ENCODE measurements at places on chromosomes 2 and 18.

DNA sequence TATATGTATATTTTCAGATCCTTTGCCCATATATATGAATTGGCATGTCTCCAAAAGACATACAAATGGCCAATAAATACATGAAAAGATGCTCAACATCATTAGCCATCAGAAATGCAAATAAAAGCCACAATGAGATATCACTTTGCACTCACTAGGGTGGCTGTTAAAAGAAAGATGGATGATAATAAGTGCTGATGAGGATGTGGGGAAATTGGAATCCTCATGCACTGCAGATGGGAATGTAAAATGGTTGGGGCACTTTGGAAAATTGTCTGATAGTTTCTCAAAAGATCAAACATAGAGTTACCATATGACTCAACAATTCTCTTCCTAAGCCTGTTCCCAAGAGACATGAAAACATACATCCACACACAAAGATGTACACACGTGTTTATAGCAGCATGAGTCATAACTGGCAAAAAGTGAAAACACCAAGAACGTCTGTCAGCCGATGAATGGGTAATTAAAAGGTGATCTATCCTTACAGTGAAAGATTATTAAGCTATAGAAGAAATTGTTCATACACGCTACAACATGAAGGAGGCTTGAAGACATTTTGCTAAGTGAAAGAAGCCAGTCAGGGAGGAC, 19.7 kb downstream of the NGEF start:
- DNase-seq: no peak

- no peak for DNase-seq
These were observed 608.8 kb downstream of the LRP1B start for GRCh38 chr2:141522048-141522447.

- no peak for DNase-seq
These were observed 6.9 kb upstream of the GPR155 start for GRCh38 chr2:174493549-174494331.

GRCh38 chr18:74775239-74775638, 177.6 kb downstream of the ZNF407 start:
- no peak for DNase-seq

DNA sequence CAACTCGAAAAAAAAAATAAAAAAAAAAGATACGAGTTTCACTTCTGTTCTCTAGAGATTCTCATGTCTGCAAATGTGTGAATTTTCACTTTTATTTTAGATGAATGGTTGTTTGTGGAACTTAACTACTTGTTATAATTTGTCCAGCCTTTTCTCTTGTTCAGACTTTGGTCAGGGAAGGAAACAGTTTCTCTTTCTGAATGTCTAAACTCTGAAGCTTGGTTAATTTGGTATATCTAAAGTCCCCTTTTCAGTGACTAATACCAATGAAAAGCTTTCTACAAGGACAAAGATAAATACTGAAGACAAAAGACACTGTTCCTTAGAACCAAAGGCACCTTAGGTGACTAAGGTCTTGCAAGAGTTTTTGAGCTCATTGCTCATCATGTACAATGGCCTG, 144.4 kb upstream of the PIEZO2 start:
- no peak for DNase-seq

- no peak for DNase-seq
These were observed 280.7 kb upstream of the VWC2L start for GRCh38 chr2:214130114-214130513.

DNA sequence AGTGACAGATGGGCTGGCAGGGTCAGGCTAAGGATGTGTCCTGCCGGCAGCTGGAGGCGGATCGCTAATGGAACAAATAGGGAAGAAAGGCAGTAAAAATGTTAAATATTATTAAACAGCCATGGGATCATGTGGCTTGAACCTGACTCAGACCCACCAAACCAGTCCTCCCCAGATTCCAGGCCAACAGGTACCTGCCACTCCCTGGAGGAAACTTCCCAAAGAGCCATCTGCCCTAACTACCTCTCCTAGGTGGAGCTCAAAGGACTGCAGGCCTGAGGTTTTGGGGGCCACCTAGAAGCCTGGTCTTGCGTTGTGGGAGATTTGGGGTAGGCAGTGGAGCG, 34.3 kb downstream of the CIB4 start:
- DNase-seq: no peak

- no peak for DNase-seq
These were observed 27.9 kb downstream of the TMEM17 start for GRCh38 chr2:62478093-62478580.

GRCh38 chr2:28270456-28271152, 122.1 kb upstream of the FOSL2 start:
- DNase-seq: no peak

DNA sequence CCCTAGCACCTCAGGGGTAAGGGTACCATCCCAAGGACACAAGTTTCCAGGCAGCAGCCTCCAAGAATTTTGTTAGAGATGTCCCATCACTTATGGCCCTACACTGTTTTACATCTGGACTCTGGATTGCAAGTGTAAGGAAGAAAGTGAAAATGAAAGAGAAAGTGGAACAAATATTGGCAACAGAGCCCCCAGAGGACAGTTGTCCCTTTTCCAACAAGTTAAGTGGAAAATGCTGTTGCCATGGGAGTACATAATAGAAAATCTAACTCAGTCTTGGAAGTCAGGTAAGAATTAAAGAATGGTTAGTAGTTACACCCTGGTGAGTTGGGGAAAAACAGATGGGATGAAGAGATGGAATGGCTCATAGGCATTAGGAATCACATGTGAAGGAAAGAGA, 50.6 kb downstream of the TTC21B start:
- DNase-seq: no peak

- no peak for DNase-seq
These were observed 11.1 kb downstream of the CAVIN2 start for GRCh38 chr2:191835539-191836350.

DNA sequence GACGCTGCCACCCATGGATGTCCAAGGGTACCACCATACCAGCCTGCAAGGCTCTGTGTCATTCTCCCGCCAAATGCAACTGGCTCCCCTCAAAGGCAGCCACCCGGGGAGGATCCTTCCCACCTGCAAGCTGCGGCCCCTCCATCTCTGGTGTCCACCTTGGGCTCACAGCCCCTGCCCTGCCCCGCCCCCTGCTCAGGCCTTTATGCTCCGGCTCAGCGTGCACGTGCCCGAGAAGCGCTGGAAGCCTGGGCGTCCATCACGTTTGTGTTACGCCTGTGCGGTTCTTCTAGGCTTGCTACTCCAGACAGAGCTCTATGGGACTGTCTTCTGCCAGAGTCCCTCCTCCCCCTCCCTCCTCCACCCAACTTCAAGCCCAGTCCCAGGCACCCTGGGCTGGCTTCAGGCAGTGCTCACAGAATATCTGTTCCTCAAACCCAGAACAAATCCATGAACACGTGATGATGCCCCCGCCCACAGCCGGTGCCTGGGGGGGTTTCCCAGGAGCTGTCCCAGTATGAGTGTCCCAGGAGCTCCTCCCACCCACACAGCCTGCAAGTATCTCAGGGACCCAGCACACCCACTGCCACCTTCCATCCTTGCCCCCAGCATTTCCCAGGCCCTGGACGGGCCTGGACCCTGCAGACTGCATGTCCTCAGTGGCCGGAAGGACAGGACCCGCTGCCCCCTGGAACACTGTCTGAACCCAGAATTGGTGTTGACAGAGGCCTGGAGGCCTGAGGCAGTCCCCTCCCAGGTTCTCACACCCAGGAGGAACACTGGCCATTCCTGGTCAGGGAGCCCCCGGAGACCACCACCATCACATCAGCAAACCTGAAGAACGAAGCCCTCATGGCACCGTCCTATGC, 30.3 kb downstream of the KIF1A start:
- no peak for DNase-seq

- DNase-seq: no peak
These were observed 66.6 kb upstream of the GPC1 start for GRCh38 chr2:240368781-240369331.

DNA sequence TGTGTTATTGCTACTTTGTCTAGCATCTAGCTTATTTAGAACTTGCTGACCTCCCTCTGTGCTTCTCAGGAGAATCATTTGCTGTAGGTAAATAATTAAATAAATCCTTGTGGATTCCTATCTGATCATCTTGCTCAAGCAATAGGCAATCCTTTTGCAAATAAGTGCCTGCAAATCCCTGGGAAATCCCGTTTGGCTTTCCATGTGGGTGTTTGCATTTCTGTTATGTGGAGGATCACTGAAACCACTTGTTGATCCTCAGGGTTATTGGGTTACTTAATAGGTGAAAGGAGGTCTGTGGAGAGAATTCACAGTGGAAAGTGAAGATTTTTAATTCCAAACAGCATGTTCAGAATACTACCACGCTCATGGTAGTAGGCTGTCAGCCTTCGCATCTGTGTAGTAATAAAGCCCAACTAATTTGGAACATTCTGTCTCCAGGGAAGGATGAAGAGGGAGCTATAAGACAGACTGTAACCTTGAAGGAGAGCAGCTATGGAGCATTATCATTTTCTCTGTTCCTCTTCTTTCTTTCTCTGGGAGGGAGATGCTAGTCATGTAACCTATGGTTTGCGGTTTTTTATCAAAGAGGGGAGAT, 72.5 kb downstream of the GULP1 start:
- DNase-seq: no peak

GRCh38 chr2:71611247-71611646, 157.9 kb downstream of the DYSF start:
- DNase-seq: no peak

DNA sequence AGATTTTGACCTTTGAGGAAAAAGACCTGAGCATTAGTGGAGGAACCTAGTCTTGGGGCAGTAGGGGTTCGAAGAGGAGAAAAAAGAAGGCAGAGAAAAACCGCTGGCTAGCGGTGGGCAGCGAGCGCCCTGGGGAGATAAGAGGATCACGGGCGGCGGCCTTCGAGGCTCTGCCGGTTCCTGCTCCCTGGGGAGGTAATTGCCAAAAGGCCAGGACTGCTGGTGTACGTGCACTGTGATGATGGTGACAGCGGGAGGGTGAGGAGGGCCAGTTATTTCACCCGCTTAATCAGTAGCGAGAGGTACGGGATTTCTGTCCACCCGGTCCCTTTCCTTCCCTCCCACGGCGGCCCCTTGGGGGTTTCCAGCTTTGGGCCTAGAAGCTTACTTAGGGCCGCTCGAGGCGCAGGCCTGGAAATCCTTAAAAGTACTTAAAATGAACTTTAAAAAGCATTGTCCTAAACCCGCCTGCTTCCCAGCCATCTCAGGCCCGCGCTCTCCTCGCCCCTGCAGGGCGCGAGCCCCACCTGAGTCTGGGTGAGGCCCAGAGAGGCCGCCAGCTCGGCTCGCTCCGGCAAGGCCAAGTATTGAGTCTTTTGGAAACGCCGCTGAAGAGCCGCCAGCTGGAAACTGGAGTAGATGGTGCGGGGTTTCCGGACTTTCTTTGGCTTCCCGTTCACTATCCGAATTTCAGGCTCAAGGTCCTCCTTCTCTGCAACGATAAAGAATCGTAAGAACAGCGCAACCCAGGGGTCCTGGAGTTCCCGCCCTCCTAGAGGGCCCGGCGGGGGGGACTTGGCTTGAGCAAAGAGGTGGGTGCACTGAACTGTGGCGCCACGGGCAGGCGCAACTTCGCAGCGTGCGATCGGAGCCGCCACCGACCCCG, 1.5 kb downstream of the DLX2 start:
- no peak for DNase-seq

- DNase-seq: no peak
These were observed 709.3 kb downstream of the SLC4A3 start for GRCh38 chr2:220336771-220337170.

DNA sequence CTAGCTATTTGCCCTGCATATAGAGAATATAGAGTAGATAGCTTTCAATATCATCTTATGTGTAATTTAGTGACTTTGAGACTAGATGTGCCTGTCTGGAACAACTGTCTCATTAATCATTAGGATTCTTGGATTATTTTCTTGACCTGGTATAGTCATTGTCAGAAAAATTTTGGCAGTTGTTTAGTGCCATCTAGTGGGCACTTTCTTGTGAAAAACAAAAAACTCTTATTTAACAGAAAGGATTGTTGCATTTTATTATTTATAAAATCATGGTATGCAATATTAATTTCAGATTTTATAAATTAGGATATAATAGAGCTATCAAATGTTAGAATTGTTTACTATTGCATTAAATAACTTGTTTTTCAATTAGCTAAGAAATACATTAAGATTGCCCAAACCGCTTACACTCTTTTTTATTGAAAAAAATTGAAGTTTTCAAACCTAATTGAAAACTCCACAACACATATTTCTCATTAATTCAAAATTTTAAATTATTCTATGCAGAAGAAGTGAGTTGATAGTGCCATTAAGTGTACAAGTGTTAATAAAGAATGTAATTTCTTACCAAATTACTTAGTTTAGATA, 80.3 kb downstream of the DYNAP start:
- no peak for DNase-seq

- DNase-seq: no peak
These were observed 27.0 kb downstream of the TMEM200C start for GRCh38 chr18:5868218-5868854.

GRCh38 chr2:8599421-8600242, 82.2 kb upstream of the ID2 start:
- no peak for DNase-seq

DNA sequence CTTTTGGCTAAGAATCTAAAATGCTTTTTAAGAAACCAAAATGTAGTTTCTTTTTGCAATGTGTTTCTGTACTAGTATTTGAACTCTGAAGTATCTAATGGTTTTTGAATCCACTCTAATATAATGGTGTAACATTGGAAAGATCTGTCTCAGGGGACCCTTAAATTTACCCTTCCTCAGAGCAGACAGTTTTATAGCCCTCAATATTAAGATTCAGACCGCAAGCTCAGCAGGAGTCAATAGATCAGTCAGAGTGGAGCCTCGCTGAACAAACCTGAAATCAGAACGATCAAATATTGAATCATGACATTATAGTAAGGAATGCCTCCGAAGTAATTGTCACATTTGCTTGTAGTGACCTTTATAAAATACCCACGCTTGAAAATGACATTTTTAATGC, 18.3 kb downstream of the SGPP2 start:
- DNase-seq: no peak

DNA sequence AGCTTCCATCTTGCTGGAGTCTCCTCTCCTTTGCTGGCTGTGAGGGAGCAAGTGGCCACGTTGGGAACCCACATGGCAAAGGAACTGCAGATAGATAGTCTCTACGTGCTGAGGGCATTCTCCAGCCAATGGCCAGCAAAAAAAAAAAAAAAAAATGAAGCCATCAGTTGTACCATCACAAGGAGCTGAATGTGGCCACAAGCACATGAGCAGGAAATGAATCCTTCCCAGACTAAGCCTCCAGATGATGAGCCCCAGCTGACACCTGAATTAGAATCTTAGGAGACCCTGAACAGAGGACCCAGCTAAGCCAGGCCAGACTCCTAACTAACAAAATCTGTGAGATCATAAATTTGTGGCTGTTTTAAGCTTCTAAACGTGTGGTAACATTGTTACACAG, 57.9 kb downstream of the SPIRE1 start:
- DNase-seq: no peak

DNA sequence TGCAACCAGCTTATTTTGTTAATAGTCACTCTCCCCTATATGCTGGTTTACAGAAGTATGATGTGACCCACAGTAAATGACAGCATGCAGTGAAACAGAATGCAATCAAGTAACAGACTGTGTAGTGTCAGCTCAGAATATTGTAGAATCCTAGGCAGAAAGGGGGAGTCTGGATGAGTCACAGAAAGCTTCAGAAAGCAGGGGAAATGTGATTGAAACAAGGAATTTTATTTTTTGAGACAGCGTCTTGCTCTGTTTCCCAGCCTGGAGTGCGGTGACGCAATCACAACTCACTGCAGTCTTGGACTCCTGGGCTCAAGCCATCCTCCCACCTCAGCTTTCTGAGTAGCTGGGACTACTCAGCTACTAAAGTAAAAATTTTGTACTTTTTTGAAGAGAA, 219.9 kb upstream of the FBXO11 start:
- DNase-seq: no peak

GRCh38 chr2:216665717-216666116, 29.6 kb downstream of the IGFBP5 start:
- DNase-seq: no peak
